ENCODE measurements at places on chromosomes 7 and 10.

DNA sequence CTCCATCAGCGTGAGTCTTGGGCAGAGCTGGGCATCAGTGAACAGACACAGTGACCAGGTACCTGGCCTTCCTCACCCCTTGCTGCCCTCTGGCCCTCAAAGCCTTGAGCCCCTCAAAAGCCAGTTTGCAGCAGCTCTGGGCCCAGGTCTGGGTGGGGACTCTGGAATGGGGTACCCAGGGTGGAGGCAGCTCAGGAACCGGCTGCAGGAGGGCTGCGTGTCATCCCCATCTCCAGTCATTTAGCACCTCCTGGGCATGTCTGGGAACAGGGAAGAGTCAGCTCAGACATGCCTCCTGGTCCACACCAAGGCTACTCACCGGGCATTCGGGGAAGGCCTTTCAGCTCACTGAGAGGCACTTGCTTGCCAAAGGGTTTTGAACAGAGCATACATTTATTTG, 503.3 kb downstream of the TCERG1L start:
- DNase-seq: no peak

GRCh38 chr10:42875798-42876341, 93.3 kb downstream of the BMS1 start:
- no peak for DNase-seq

DNA sequence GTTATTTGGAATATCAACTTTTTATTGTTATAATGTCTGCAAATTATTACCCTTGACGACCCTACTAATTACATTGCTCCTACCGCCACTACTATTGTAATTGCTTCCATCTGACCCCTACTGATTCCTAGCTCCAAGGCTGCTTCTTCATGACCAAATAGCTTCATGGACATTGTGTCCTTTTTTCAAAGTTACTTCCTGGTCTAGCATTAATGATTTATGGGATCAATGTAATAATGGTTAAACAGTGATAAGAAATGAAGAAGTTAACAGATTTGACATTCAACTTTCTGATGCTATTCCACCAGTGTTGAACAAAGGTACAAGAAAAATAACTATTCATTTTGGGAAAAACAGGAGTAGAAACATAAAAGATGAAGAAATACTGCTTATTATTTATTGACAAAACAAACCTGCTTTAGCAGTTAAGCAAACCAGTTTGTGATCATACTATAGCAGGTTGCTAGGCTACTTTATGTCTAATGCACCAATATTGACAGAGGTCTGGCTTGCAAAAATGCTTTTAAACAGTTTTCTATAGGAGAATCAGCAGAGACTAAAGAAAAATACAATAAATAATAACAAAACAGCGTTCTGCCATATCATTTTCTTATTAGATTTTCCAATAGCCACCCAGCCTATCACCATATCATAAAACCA, 125.8 kb downstream of the PCLO start:
- DNase-seq: no peak

DNA sequence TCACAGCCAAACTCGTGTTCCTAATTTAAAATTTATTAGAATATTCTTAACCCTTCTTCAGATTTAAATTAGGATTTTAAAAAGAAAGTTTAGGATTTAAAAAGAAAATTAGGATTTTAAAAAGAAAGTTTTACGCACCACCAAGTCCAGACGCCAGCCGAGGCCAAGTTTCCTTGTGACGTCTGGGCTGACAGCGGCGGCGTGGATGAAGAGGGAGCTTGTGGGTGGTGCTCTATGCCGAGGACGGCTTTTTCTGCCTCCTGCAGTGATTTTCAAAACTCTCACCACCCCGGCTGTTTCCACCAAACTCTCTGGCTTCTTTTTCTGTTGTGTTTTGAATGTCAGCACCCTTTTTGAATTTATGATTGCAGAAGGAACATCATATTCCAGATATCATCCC, 252.9 kb downstream of the DNAJB6 start:
- DNase-seq: no peak

GRCh38 chr7:115097175-115097671, 175.3 kb downstream of the MDFIC start:
- no peak for DNase-seq

DNA sequence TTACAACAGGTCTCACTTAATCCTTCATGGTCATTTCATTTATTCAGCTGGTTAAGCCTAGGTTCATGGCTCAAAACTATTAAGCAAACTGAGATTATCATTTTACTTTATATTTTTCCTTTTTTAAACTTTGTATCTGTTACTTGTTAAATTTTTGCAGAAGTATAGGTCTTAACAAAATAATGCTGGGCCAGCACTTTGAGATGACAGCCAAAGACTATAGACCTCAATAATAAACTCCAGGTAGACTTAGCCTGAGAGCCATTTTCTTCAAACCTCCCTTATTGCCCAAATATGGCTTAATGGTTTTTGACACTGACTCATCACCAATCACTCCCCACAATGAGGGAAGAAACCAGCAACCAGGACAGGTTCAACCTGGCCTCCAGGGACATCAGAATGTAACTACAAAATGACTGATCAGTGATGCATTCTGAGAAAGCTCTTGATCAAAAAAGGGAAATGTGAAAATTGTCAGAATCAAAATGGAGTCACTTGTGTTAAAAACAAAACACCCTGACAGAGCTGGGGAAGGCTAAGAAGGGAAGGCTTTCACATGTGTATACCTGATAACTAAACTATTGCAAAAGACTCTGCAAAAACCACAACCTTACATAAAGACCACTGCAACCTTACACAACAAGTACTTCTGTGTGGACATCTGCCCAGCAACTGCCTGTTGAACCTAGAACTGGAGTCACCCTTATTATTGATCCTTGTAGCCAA, 2.1 kb upstream of the CCDC126 start:
- DNase-seq: no peak

- DNase-seq: no peak
Observed at GRCh38 chr7:144517749-144518148, 114.3 kb upstream of the NOBOX start.

GRCh38 chr7:132199626-132200025, 376.6 kb downstream of the PLXNA4 start:
- no peak for DNase-seq

DNA sequence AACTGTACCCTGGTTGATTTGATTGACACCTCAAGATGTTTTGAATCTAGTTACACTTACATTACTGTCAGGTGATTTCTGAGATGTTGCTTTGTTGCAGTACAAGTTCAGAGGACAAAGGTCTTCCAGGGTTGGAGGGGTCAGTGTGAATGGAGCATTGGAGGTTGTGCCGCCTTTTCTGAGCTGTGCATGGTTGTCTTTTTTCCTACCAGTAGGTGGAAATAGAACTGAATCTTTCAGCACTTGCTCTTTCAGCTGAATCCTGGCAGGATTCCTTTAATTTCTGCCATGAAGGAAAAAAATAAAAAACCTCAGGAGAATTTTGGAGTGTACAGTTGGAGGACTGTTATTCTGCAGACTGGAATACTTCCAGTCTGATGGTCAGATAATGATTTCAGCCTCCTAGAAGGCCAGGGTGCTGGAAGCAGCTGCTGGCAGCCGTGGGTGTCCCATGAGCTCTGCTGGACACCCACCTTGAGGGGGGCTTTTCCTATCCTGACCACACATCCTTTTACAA, 82.7 kb downstream of the PLCE1 start:
- DNase-seq: no peak

DNA sequence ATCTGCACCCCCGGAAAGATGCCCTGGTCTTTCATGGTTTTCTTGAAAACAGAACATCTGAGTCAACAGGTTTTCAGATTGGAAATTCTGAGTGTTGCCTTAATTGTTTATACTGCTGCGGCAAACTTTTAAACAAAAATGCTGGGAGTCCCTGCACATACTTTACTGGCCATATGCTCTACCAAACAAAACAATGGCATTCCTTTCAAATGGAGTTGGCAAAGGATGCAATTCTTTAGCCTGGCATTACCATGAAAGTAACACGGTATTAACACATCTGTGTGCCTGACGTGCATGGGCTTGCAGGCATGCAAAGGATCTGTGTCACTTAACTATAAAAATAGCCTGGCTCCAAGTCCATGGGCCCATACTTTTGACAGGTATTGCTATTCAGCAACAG, 4.2 kb downstream of the INHBA start:
- no peak for DNase-seq

DNA sequence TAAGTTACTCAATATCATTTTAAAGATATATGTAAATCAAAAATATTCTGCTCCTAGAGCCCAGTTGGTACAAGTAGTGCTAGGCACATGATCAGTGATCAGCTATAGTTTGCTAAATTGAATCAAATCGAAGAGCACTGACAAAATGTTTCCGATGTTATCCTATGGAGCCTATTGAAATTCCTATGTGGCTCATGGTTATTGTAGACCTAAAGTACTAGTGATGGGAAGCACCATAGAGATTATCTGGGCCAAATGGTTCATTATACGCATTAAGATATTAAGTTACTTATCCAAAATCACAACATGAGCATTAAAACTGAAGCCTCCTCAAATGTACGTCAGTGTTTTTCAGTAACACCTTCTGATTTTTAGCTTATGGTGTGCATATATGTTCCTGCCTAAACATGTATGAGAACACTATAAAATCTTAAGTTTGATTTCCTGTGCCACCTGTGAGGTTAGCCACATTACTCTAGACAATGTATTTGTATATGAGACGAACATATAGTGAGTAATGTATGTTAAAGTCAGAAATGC, 103.2 kb downstream of the IQUB start:
- DNase-seq: no peak

DNA sequence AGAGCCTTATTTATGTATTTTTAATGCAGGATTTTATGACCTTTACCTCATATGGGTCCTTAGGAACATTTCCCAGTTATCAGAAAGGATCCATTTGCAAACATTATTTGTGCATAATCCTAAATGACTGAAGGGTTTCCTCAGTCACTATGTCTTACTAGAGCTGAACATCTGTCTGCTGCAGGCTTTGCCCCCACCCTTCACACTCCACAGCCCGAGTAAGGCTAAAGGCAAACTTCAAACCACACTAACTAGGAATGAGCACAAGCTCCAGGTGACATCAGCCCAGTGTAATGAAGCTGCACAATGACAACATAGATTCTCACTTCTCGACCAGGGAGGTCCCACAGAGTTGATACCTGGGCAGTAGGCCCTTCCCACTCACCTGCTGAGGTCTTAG, 491.3 kb upstream of the MKI67 start:
- DNase-seq: no peak

- DNase-seq: no peak
Observed at GRCh38 chr7:55092186-55092974, 73.6 kb downstream of the EGFR start.

DNA sequence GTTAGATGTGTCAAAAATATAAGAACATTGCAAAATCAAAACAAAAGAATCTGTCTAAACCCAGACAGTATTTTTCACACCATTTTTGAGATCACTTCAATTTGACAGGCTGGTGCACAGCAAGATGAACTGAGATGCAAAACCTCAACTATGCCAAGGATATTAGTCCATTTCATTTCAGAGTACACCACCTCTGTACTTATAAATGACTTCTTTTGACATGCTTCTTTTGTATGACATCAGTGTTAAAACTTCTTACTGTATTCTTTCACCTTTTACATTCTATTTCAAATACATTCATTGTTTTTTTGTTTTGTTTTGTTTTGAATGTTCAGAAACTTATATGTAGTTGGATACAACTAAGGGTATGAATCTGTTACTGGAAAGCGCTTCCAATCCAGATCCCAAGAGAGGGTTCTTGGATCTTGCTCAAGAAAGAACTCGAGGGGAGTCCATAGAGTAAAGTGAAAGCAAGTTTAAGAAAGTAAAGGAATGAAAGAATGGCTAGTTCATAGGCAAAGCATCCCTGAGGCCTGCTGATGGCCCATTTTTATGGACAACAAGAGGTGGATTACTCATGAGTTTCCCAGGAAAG, 23.5 kb upstream of the GPR141 start:
- no peak for DNase-seq

- DNase-seq: no peak
Observed at GRCh38 chr7:45663167-45663921, 89.2 kb downstream of the ADCY1 start.

- DNase-seq: peak; percentile 31
Observed at GRCh38 chr7:23261843-23262452, 15.4 kb downstream of the GPNMB start.

DNA sequence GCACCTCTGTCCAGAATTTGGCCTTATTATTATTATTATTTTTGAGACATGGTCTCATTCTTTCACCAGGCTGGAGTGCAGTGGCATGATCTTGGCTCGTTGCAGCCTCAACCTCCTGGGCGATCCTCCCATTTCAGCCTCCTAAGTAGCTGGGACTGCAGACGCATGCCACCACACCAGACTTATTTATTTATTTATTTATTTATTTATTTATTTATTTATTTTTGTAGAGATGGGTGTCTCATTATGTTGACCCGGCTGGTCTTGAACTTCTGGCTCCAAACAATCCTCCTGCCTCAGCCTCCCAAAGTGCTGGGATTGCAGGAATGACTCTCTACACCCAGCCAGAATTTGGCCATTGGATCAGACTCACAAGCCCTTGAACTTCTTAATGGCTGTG, 6.4 kb downstream of the BLNK start:
- DNase-seq: no peak

DNA sequence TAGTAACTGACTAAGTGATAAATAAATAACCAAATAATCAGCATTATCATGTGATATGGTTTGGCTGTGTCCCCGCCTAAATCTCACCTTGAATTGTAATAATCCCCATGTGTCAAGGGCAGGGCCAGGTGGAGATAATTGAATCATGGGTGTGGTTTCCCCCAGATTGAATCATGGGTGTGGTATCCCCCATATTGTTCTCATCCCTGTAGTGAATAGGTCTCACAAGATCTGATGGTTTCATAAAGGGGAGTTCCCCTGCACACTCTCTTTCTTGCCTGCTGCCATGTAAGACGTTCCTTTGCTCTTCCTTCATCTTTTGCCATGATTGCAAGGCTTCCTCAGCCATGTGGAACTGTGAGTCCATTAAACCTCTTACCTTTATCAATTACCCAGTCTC, 72.1 kb upstream of the NRP1 start:
- DNase-seq: no peak

DNA sequence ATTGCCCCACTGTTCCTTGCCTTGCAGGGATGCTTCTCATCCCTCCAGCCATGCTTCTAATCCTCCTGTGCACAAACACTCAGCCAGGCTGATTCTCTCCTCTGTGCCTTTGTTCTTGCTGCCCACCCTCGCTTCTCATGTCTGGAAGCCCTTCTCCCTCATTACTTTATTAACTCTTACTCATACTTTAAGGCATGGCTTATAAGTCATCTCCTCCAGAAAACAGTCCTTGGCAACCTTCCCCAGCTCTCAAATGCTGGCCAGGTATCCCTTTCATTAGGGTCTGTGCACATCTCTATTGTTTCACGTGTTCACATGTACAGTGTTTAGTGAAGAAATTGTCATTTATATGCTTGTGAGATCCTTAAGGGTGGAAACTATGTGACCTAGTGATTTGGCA, 62.9 kb downstream of the ITGB8 start:
- no peak for DNase-seq

- DNase-seq: no peak
Observed at GRCh38 chr10:103054621-103055020, 136.5 kb downstream of the CNNM2 start.

Measured in activated CD8-positive, alpha-beta memory T cell treated with anti-CD3 and anti-CD28 coated beads for 1 hour (primary cell).